Iris pigment epithelial cell (primary cell): ENCODE measurements at places on chromosomes 3 and 15.

- DNase-seq, result no peak
These were observed 57.0 kb upstream of the THRB start for GRCh38 chr3:24551626-24552025.

DNA sequence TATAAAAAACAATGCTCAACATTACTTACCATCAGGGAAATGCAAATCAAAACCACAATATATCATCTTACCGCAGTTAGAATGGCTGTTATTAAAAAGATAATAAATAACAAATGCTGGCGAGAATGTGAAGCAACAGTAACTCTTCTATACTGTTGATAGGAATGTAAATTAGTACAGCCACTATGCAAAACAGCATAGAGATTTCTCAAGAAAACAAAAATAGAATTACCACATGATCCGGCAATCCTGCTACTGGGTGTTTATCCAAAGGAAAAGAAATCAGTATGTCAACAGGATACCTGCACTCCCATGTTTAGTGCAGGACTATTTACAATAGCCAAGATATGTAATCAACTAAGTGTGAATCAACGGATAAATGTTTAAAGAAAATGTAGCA is 48.1 kb downstream of the ADAM10 start:
- peak; percentile 28 for DNase-seq

DNA sequence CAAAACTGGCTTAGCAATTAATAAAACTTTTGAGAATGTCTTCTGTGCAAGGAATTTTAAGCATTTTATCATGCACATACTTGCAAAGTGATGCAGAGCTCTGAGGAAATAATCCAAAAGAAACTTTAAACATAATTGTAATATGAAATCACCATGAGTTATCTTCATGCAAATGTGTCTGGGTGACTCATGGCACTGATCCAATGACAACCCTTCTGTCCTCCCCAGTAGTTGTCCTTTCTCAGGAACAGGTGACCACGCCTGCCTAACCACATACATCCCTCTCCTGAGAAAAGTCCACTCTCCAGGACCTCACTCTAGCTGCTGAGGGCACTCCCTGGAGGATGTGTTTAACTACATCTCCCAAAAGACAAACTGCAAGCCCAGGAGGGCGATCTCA is 530.6 kb upstream of the IL12A start:
- peak; percentile 97 for DNase-seq

GRCh38 chr15:74172701-74173379 is 670 bp upstream of the ISLR start:
- peak; percentile 67 for DNase-seq

DNA sequence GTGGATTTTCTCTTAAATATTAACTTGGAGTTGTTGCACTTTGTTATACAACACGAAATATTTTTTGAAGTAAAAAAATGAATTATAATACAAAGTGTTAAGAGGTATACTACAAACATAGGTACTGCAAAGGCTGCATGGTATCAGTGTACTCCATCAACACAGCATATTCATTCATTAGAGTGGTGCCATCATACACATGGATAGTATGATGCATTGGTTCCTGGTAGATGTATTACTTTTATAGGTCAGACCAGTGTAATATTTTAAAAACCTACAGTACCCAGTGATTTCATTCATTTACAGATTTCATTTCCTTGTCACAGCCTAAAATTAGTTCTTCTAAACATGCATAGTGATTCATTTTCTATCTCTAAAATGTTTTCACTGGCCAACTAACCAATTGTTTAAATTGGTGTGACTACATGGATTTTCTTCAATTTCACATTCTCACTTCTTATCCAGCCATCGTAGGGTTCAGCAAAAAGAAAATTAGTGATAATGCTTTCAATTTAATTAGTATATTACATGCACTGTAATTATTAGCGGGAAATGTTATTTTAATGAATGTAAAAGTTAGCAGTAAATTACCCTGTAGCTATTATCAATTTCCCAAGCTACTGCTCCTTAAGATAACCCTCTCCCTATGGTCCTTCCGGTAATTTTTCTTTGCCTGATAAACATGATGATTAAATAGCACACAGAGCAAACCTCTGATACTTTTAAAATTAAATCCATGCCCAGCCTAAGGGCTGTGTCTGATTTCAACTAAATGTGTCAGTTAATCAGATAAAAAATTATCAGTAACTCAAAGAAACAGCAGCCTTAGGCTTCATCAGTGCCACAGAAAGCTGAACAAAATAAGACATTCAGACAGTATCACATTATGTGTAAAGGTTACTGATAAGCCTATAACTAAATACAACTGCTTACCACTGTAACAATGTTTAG is 68.4 kb downstream of the DPH6 start:
- no peak for DNase-seq

- DNase-seq, result peak; percentile 17
These were observed 23.3 kb upstream of the TMEM158 start for GRCh38 chr3:45249391-45249790.

- DNase-seq, result peak; percentile 1
These were observed 789.8 kb downstream of the TUSC7 start for GRCh38 chr3:117499189-117499870.

DNA sequence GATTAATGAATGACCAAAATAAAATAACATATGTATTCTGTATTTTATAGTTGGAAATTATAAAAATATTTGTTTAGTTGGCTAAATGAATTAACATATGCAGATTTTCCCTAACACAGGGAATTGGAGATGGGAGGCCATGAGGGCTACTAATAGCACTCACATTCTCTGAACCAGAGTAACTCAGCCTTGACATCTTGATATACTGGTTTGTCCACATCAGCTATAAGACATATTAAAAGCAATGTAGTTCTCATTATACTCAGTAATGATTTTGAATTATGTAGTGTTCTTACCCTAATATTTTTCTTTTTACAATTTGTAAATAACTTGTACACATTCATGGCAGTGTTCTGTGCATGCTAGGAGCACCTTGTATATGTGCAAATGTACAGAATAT is 255.9 kb downstream of the EPHA6 start:
- no peak for DNase-seq

GRCh38 chr15:72344602-72345001 is 24.6 kb upstream of the CELF6 start:
- DNase-seq, result no peak
